Neuronal stem cell (in vitro differentiated cells): ENCODE measurements at places on chromosomes 3 and 15.
A peak's percentile ranks its signal among the peaks of the same experiment; 100 is the strongest.

- H3K27me3 ChIP-seq = no peaks in the 10 kb centered on the region
- H3K36me3 ChIP-seq = no peaks in the 10 kb centered on the region
- no peak overlapping the region for H3K4me3 ChIP-seq
- no peak for DNase-seq
- no peaks in the 10 kb centered on the region for H3K4me1 ChIP-seq
Measured at GRCh38 chr3:169494982-169495381, 168.5 kb downstream of the MECOM start.

DNA sequence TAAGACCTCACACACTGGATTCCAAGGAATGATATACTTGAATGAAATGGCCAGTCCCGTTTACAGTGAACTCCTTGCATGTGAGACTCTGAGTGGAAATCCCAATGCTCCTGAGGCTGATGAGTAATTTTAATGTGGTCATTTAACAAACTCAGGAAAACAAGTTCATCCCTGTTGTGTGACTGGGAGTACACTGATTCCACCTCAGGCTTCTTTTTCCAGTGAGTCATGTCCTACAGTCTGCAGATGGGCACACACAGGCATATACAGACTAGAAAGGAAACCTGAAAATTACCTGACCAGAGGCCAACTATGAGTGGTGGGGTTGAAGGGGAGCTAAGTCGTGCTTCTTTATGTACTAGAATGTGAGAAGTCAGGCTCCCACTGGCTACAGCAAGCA is 5.8 kb downstream of the SQOR start:
- H3K27ac ChIP-seq = no peak overlapping the region
- no peak for DNase-seq
- H3K4me3 ChIP-seq = no peak overlapping the region
- no peaks in the 10 kb centered on the region for H3K36me3 ChIP-seq
- no peaks in the 10 kb centered on the region for H3K4me1 ChIP-seq

- no peaks in the 10 kb centered on the region for H3K36me3 ChIP-seq
- H3K4me1 ChIP-seq = no peaks in the 10 kb centered on the region
- H3K27me3 ChIP-seq = no peaks in the 10 kb centered on the region
- H3K27ac ChIP-seq = no peak overlapping the region
- DNase-seq = no peak
Measured at GRCh38 chr15:26157081-26157480, 294.0 kb upstream of the ATP10A start.

DNA sequence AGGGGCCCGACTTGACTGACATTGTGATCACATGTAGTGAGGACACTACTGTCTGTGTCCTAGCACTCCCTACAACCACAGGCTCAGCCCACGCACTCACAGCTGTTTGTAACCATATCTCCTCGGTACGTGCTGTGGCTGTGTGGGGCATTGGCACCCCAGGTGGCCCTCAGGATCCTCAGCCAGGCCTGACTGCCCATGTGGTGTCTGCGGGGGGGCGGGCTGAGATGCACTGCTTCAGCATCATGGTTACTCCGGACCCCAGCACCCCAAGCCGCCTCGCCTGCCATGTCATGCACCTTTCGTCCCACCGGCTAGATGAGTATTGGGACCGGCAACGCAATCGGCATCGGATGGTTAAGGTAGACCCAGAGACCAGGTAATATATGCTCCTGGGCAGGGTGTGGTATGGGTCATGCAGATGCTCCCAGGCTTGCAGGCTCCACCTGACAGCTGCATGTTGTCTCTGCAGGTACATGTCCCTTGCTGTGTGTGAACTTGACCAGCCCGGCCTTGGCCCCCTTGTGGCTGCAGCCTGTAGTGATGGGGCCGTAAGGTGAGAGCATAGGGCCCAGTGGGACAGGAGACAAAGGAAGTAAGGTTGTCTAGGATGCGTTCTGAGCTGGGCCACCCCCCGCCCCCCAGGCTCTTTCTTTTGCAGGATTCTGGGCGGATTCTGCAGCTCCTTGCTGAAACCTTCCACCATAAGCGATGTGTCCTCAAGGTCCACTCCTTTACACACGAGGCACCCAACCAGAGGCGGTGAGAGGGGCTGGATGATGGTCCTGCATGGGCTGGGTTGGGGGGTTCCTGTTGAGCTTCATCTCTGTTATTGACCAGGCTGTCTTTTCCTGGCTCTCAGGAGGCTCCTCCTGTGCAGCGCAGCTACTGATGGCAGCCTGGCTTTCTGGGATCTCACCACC is 4.4 kb downstream of the DALRD3 start:
- no peak for DNase-seq
- H3K4me1 ChIP-seq = peaks cover 7% of the 10 kb centered on the region
- H3K27me3 ChIP-seq = no peaks in the 10 kb centered on the region
- no peak overlapping the region for H3K27ac ChIP-seq

DNA sequence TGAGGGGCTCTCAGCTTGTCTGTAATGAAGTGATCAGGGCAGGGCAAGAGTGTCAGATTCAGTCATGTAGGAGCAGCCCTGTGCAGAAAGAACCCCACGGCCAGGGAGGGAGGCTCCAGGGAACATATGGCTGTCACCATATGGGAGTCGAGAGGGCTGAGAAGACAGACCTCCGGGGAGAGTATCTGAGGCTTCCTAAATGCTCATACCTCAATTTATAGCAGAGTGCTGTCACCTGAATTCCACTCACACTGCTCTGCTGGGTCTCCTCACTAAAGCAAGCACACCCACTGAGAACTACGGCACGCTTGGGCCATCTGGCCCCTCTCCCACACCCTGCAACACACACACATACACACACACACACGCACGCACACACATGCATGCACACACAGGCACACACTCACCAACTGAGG is 92.3 kb upstream of the TJP1 start:
- peaks cover 7% of the 10 kb centered on the region for H3K4me1 ChIP-seq
- H3K27me3 ChIP-seq = peaks cover 2% of the 10 kb centered on the region
- no peaks in the 10 kb centered on the region for H3K36me3 ChIP-seq
- H3K27ac ChIP-seq = no peak overlapping the region
- peak overlapping the region; percentile 67 for H3K4me3 ChIP-seq

DNA sequence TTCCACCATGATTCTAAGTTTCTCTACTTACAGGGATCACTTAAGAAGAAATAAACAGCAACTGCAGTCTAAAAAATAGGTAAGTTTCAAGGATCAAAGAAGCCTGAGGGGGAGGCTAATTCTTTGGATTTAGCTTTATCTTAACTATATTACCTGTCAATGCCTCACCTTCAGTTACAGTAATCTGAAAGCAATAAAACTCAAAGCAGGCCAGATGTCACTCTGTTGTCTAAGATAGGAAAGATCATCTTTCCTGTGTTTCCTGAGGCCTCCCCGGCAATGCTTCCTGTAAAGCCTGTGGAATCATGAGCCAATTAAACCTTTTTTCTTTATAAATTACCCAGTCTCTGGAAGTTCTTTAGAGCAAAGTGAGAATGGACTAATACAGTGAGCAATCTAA is 60.2 kb downstream of the NPTN start:
- H3K4me1 ChIP-seq = no peaks in the 10 kb centered on the region
- H3K36me3 ChIP-seq = peaks cover 32% of the 10 kb centered on the region
- no peak overlapping the region for H3K4me3 ChIP-seq
- no peaks in the 10 kb centered on the region for H3K27me3 ChIP-seq
- no peak overlapping the region for H3K27ac ChIP-seq

DNA sequence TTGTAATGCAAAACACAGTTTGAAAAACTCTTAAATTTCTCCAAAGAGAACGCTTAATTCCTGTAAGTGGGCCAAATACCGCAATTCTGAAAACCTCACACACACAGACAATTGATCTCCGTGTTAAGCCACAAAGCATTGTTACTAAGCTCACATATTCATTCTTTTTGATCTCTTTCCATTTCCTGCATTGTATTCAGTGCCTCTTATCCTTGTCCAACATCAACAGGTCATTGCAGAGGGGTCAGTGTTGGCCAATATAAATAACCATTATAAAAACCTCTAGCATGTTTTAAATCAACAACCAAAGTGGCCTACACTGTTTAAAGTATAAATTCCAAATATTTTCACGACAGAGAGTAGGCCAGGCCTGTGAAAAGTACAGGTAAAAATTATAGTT is 171.1 kb downstream of the PDZRN3 start:
- H3K36me3 ChIP-seq = no peaks in the 10 kb centered on the region
- no peaks in the 10 kb centered on the region for H3K4me1 ChIP-seq
- no peaks in the 10 kb centered on the region for H3K27me3 ChIP-seq
- no peak overlapping the region for H3K4me3 ChIP-seq
- no peak for DNase-seq
- H3K27ac ChIP-seq = no peak overlapping the region

DNA sequence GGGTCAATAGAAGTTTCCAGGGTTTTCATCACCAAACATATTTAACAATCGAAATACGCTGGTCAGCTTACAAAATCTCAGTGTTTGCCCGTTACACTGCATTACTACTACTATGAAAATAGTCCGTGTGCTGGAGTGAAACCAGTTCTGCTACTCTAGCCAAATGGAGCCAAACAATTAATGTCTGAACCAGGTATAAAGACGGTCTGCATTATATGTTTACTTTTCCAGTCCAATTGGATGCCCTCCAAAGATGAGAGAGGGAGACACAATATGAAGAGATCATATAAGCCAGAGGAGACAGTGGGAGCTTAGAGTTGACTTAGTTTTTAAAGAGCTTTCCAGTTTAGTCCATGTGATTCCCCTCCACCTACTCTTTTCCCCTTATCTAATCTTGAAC is 6.3 kb upstream of the DUT start:
- no peaks in the 10 kb centered on the region for H3K36me3 ChIP-seq
- no peaks in the 10 kb centered on the region for H3K27me3 ChIP-seq
- H3K27ac ChIP-seq = no peak overlapping the region
- H3K4me1 ChIP-seq = peaks cover 2% of the 10 kb centered on the region
- no peak for DNase-seq

DNA sequence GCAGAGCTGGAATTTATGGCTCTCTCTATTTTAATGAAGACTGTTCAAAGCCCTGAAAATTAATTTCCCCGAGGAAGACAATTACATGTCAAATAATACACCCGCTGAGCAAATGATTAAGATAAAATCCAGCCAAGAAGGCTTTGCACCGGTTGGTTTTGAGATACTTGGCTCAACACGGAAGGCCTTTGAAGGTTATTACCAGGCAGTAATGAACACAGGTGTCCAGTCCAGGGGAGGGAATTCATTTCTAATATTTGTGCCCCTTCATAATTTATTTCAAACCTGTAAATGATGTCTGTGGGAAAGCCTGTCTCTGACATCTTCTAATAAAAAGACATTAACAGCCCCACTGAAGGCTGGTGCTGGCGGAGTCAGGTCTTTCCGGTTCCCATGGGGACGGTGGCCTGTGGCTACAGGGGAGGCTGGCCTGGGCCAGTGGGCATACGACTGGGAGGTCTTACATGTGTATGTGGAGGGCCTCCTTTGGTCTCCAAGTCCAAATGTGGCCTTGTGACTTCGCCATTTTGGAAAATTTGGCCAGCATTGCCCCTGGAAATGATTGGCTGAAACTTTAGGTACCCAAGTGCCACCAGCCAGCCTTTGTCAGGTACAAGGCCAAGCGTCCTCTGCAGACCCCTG is 49.9 kb upstream of the IQSEC1 start:
- H3K4me1 ChIP-seq = no peaks in the 10 kb centered on the region
- no peak overlapping the region for H3K27ac ChIP-seq
- H3K27me3 ChIP-seq = no peaks in the 10 kb centered on the region
- H3K36me3 ChIP-seq = no peaks in the 10 kb centered on the region
- DNase-seq = no peak
- H3K4me3 ChIP-seq = no peak overlapping the region

- H3K27ac ChIP-seq = no peak overlapping the region
- no peak for DNase-seq
- H3K4me3 ChIP-seq = no peak overlapping the region
- no peaks in the 10 kb centered on the region for H3K27me3 ChIP-seq
Measured at GRCh38 chr3:34727700-34728099, 911.6 kb upstream of the ARPP21 start.

DNA sequence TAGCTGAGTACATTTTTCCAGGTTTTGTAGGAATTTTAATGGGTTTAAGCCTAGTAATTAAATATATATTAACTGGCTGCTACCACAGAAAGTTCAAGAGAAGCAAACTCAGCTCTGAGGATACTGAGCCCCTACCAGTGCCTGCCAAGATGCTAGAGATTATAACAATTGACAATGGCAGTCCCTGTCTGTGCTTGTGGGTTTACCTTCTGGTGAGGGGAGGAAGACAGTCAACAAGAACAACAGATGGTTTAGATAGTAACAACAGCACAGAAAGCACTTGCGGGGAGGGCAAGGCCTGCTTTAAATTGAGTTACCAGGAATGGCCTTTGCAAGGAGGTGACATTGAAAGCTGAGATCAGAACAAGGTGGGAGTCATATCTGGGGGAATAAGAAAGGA is 56.6 kb upstream of the ARHGEF3 start:
- H3K36me3 ChIP-seq = no peaks in the 10 kb centered on the region
- no peak overlapping the region for H3K27ac ChIP-seq
- no peak for DNase-seq
- no peak overlapping the region for H3K4me3 ChIP-seq

- H3K27me3 ChIP-seq = no peaks in the 10 kb centered on the region
- no peaks in the 10 kb centered on the region for H3K36me3 ChIP-seq
- H3K4me3 ChIP-seq = peak overlapping the region; percentile 55
- peaks cover 30% of the 10 kb centered on the region for H3K4me1 ChIP-seq
- no peak overlapping the region for H3K27ac ChIP-seq
Measured at GRCh38 chr15:73751899-73752805, 999 bp downstream of the INSYN1 start.

DNA sequence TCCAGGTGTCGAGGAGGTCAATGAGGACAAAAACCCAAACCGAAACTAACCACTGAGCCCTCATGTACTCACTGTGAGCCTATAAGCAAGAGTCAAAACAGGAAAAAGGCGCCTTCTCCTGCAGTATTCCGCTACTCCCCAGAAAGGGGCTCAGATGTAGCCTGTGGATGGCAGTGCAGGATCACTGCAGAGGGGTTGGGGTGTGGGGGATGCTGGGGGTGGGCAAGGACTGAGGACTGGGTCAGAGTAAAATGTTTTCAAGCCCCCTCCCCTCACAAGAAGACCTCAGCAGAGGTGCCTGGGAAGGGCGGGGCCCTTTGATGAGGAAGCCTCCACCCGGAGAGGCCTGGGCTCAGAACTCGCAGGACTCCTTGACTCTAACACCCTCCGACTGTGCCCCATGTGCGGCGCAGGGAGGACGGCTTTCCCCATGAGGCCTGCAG is 170.1 kb downstream of the OSBPL10 start:
- H3K27me3 ChIP-seq = no peaks in the 10 kb centered on the region
- no peaks in the 10 kb centered on the region for H3K36me3 ChIP-seq
- no peak overlapping the region for H3K27ac ChIP-seq
- DNase-seq = no peak
- no peak overlapping the region for H3K4me3 ChIP-seq

DNA sequence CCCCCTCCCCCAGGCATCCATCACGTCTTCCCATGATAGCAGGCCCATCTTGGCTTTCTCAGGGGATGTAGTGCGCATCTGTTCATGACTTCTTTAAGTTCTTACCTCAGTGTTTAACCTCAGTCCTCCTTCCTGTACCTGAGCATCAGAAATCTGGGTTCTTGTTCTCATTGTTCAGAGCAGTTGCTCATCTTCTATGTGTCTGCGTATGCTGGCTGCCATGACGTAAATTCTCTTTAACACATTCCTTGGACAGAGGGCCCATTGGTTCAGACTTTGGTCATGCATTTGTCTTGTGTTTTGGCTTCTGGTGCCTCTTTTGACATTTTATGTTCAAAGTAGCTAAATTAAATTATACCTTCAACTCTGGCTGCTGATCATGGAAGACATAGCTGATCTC is 227.3 kb downstream of the CACNA2D3 start:
- H3K4me3 ChIP-seq = no peak overlapping the region
- DNase-seq = no peak
- no peaks in the 10 kb centered on the region for H3K36me3 ChIP-seq
- H3K27me3 ChIP-seq = no peaks in the 10 kb centered on the region
- H3K27ac ChIP-seq = peak overlapping the region; percentile 41
- H3K4me1 ChIP-seq = no peaks in the 10 kb centered on the region
